ENCODE measurements at places on chromosomes 1 and 21.

GRCh38 chr1:43977376-43978263 is 1.4 kb upstream of the B4GALT2 start:
- DNase-seq = no peak

- DNase-seq = no peak
These were observed 200.5 kb downstream of the TOMM20 start for GRCh38 chr1:234927971-234928640.

GRCh38 chr1:153363641-153364040 is 6.0 kb downstream of the S100A9 start:
- no peak for DNase-seq

DNA sequence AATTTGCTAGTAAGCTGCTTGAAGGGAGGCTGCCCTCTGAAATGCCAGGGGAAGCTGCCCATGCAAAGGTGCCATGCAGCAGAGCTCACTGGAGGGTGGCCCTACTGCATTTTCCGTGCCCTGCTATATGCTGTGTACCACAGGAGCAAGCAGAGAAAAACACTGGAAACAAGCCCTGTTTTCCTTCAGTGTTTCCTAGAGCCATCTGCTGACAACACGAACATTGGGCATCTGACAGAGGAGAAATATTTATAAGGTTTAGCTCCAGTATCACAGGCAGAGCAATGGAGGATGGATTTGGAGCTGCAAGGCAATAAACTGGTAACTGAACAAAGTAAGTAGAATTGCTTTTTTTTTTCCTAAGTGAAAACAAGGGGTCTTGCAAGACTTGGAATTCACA is 198.4 kb downstream of the USP25 start:
- DNase-seq = no peak

GRCh38 chr1:49171941-49172593 is 395.4 kb upstream of the BEND5 start:
- no peak for DNase-seq

GRCh38 chr1:22778862-22779520 is 68.4 kb downstream of the EPHB2 start:
- DNase-seq = no peak

GRCh38 chr1:44790968-44791801 is 3.2 kb upstream of the BEST4 start:
- no peak for DNase-seq

GRCh38 chr1:24206516-24207394 is 19.7 kb upstream of the IFNLR1 start:
- no peak for DNase-seq

DNA sequence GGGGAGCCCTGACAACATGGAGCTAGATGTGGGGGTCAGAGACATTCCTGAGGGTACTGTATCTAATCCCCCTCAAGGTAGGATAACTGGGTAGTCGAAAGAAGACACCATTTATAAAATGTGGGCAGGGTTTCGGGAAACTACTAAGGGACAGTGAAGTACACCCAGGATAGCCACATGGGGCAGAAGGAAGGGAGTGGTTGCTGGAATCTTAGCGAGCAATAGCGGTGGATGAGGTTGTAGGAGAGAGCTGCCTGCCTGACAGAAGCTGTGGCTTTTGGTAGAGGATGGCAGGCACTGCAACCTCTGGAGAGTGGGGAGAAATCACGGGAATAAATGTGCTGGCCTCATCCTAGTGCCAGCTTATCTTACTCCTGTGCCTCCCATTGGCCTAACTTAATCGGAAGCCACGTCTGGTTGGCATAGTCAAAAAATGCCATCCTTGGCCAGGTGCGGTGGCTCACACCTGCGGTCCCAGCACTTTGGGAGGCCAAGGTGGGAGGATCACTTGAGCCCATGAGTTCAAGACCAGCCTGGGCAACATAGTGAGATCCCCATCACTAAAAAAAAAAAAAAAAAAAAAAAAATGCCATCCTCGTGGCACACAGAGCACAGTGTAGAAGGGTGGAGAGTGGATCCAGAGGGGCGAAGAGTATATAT is 23.4 kb upstream of the MAPKAPK2 start:
- no peak for DNase-seq

DNA sequence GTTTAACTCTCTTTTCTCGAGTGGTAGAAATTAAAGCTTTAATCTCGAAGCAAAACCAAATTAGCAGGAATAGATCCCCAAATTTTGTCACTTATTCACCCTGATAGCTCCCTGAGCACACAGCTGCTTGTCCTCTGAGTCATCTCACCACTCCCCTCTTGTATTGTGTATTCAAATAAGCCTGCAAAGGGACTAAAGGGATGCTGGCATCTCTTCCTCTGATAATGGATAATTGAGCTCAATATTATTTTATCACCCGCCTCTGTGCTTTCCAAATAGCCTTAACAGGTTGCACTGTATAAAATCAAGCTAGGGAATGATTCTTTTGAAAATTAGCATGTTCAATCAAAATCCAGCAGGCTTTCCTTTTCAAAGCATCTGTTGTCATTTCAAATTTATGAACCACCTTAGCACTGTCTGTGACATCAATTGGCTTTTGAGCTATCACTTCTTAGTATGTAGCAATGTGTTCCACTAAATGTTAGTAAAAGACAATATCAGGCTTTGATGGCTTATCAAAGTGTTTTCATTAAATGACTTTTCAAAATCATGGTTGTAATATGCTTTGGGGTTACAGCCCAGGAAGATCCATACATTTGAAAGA is 561.6 kb downstream of the PLA2G4A start:
- no peak for DNase-seq

GRCh38 chr1:7717748-7718368 is 53.2 kb upstream of the VAMP3 start:
- DNase-seq = no peak

Data from H1 (cell line).